ENCODE measurements at places on chromosomes 1 and 21.

DNA sequence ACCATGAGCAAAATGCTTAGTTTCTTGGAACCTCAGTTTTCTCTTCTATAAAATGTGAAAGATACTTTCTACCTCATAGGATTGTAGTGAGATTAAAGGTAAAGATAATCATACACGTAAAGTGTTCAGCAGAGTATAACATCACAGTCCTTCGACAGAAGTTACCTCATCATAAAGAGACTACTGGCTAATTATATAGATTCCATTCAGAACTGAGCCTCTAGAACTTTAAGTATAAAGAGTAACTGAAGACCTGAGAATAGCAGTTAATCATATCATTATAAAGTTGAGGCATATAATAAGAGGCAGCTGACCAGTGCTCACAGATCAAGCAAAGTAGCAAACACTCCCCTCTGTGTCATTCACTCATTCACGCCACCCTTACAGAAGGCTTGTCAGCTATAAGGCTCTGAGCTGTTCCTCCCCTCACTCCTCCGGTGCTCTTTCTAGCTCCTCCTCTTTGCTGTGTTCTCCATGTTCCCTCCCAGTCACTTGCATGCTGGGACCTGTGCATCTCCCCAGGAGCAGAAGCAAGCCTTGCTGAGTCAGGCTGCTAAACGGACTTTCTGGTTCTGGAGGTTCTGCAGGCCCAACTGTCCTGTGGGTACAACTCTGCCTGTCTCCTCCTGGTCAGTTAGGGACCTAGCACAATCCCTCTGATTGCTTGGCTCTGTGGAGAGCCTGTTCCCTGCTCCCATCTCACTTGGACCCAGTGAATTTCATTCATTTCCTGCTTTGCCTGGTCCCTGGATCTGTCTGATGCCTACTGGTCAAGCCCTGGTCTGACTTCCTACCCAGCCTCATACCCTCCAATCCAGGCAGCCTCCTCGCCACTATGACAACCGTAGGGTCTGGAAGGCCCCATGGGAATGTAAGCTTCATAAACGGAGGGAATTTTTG is 28.3 kb upstream of the LY9 start:
- no peak for DNase-seq

GRCh38 chr1:213055767-213056166 is 4.7 kb downstream of the RPS6KC1 start:
- DNase-seq = no peak

- no peak for DNase-seq
Measured at GRCh38 chr1:182261655-182262054, 129.9 kb downstream of the GLUL start.

- DNase-seq = no peak
Measured at GRCh38 chr1:227255086-227255732, 63.1 kb downstream of the CDC42BPA start.

GRCh38 chr1:208520438-208521099 is 276.4 kb upstream of the PLXNA2 start:
- peak; percentile 30 for DNase-seq

- DNase-seq = peak; percentile 4
Measured at GRCh38 chr1:229980009-229980408, 87.0 kb upstream of the GALNT2 start.

DNA sequence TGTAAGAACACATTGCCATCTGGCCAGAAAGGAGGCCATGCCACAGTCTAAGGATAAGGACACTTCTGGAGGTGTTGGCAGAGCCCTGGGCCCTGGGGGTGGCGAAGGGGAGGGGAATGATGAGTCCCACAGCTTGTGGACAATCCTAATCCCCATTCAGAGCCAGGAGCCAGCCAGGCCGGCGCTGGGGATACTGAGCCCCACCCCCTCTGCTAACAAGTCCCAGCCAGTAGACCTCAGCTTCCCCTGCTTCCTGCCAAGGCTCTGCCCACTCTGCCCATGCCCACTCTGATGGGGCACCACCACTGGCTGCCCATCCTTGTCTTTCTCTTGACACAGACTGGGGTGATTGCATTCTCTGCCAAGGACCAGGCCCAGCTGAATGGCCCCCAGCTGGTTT is 71.9 kb downstream of the NAV1 start:
- DNase-seq = no peak

DNA sequence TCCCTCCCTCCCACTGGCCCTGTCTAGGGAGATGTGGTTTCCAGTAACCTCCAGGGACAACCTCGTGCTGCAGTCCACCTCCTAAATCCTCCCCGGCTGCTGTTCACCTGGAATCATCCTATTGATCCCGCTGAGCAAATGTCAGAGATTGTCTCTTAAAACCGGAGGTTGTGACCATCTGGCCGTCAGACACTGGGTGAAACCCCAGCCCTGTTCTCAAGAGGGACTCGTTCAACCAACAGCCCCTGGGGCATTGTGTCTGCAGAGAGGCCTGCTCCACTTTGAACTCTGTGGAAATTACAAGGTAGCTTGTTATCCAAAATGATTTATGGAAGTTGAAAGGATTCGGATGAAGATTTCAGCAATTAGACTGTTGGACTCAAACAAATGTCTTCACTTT is 498.0 kb downstream of the MATN1 start:
- no peak for DNase-seq

DNA sequence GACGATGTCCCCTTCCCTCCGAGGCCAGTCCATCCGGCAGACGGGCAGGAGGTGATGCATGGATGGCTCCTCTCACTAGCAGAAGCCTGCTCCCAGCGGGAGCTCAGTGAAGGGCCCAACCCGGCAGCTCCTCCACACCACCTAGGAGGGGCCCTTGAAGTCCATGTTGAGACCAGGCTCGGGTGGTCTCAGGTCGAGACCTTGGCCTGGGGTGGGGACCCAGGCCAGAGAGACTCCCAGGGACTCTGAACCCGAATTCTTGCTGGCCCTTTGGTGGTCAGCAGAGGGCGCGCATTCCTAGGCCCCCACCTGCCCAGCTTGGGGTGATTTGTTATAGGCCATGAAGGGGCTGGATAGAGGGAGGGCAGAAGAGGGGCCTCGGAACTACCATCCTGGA is 642 bp upstream of the NT5C1A start:
- DNase-seq = no peak

- no peak for DNase-seq
Measured at GRCh38 chr1:212212906-212213305, 72.3 kb upstream of the PPP2R5A start.

GRCh38 chr1:177983482-177984135 is 13.8 kb upstream of the SEC16B start:
- DNase-seq = peak; percentile 74

GRCh38 chr21:41966872-41967621 is 13.2 kb upstream of the C2CD2 start:
- no peak for DNase-seq

- no peak for DNase-seq
Measured at GRCh38 chr1:110434946-110435345, 16.0 kb upstream of the PROK1 start.

- DNase-seq = no peak
Measured at GRCh38 chr1:10765734-10766478, 30.5 kb downstream of the CASZ1 start.

GRCh38 chr1:176444286-176444685 is 18.7 kb upstream of the PAPPA2 start:
- no peak for DNase-seq

- peak; percentile 83 for DNase-seq
Measured at GRCh38 chr1:109201123-109201703, 12.5 kb upstream of the SARS1 start.
